GM12892 (cell line): ENCODE measurements at places on chromosomes 12 and 14.

GRCh38 chr12:14443531-14443930 is 78.0 kb downstream of the ATF7IP start:
- DNase-seq: no peak

DNA sequence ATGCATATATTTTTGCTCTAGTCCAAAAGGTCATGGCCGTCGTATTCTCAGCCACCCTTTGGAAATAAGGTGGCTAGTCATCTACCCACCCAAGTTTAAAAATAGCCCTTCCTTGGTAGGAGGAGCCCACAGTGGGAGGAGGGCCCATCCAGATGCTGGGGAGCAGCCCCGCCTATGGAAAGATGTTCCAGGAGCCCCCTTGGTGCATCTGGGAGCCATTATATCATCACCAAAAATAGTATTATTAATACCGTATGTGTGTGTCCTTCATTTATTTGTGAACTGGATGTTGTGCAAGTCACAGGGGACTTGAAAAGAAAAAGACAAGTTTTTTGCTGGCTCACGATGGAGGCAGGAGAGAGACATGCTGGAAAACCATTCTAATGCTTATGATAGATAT is 34.0 kb downstream of the EMP1 start:
- DNase-seq: no peak

DNA sequence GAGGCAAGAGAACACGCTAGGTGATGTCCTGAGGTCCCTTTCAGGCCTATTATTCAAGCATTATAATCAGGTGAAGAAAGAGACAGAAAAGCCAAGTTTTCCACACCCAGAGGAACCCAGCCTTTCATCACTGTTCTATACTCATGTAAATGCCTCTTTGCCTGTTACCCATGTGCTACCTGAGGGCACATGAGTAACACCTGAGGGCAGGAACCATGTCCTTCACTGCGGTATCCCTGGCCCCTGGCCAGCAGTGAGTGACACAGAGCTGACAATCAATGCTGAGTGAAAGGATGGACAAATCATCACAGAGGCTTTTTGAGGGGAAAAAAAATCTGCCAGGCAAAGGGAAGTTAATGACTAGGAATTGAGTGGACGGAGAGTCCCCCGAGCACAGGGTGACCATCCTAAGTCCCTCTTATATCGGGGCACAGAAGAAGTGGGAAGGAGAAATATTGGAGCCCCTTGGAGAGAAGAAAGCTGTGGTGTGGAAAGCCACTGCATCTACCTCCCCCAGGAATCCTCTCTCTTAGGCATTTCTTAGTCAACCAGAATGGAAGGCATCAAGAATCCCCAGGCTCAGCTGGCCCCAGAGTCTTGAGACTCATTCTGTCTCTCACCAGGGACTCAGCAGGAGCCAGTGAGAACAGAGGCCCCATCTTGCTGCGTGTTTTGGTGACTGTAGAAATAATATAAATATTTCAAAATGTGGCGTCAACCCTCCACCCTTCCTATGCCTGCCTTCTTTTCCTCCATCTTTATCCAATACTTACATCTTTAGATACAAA is 212.9 kb downstream of the DPF3 start:
- DNase-seq: no peak

GRCh38 chr12:50845021-50845647 is 2.4 kb downstream of the TMPRSS12 start:
- DNase-seq: no peak

DNA sequence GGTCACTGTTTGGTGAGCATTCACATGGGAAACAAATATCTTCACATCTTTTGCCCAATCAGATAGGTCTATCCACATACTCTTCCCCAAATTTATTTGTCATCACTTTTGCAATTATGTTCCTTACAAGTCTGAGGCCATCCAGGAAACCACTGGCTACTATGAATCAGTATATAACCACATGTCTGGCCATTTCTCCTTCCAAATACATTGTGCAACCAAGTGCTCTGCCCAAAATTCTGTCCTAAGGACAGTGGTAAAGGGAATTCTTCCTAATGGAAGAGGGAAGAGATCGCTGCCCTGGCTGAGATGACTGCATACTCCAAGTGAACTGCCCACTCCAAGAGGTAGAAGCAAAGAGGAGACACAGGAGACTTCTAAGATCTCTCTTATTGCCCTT is 148.9 kb upstream of the MAX start:
- no peak for DNase-seq
